ENCODE measurements at places on chromosomes 1 and 21.

GRCh38 chr1:201077116-201077515 lies 35.1 kb downstream of the CACNA1S start:
- DNase-seq: no peak

DNA sequence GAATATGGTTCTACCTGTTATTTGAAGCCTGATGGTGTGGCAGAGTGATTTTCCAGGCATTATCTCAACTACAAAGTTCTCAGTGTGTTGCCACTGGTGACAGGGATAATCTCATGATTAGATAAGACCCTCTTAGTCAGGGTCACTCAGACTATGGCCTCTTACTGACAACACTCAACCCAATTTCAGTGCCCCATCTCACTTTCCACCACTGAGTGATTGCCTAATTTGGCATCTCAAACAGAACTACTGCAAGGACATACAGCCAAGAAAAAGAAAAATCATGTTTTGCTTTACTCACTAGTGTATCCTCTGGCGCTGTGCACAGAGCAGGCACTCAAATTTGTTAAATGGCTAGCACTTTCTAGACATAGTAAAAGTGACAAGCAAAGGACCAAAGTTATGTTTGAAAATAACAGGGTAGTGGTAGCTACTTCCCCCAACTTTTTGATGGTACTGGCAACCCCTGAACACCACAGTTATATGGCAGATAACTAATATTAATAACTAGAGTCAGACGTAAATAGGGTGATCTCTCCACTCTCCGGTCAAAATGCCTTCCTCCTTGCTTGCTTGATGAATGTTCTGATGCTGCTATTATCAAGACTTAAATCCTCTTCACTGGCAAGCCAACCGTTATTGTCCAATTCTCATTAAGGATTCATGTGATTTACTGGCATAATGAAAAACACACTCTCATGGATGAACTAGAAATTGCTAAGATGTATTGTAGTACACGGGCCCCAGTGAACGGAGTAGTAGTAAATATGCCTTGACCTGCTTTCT lies 37.1 kb upstream of the SLC30A10 start:
- DNase-seq: no peak

- DNase-seq: peak; percentile 22
These were observed 20.3 kb downstream of the SLC37A1 start for GRCh38 chr21:42533963-42534355.

DNA sequence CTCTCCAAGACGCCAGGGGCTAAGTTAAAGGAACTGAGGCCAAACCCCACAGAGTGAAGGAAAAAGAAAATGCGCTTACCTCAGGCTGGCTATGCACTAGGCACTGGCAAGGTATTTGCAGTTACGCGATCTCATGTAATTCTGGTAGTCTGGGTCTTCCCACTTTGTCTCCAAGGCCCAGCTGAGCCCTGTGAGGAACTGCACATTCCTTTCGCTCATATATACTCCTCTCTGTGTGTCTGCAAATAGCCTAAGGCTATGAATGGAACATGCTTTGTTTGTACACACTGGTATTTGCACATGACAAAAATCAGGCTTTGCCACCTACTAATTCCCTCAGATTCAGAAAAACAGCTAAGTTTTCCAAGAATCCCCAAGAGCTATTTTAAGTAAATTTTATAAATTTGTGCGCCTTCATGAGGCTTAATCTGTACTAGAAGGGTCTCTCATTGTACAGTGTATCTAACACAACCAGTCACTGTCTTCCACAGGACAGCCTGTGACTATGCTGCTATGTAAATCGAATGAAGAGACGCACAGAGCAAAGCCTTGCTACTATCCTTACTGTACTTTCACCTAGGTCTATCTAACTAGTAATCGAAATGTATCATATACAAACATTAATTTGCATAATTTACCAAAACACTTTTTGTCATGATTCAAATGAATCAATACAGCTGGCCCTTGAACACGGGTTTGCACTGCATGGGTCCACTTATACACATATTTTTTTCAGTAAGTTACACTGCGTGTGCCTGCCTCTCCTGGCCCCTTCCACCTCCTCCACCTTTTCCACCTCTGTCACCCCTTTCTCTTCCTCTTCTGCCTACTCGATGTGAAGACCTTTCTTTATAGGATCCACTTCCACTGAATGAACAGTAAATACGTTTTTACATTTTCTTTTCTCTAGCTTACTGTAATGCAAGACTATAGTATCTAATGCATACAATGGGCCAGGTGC lies 87.0 kb downstream of the SIPA1L2 start:
- no peak for DNase-seq

Measured in endodermal cell (in vitro differentiated cells).